ENCODE measurements at places on chromosomes 13 and 19.

GRCh38 chr19:38543807-38544568 is 73.8 kb downstream of the MAP4K1 start:
- no peak for DNase-seq

GRCh38 chr19:36331353-36332228 is 47.4 kb downstream of the ZFP14 start:
- peak; percentile 79 for DNase-seq

DNA sequence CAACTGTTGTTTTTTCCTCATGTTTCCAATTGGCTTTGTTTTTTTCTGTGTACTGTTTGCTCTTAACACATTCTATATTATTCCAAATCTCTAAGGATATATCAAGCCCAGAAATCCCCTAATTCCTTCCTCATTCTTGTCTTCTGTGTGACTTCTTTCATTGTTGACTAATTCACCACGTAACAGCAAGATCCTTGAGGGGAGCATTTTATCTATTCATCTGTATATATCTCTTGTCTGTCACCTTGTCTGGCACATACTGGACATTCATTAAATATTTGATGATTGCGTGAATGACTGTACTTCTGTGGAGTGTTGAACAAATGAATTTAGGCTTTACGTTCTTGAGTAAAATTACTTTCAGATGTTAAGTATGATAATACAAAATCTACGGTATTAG is 44.8 kb upstream of the OLFM4 start:
- no peak for DNase-seq

DNA sequence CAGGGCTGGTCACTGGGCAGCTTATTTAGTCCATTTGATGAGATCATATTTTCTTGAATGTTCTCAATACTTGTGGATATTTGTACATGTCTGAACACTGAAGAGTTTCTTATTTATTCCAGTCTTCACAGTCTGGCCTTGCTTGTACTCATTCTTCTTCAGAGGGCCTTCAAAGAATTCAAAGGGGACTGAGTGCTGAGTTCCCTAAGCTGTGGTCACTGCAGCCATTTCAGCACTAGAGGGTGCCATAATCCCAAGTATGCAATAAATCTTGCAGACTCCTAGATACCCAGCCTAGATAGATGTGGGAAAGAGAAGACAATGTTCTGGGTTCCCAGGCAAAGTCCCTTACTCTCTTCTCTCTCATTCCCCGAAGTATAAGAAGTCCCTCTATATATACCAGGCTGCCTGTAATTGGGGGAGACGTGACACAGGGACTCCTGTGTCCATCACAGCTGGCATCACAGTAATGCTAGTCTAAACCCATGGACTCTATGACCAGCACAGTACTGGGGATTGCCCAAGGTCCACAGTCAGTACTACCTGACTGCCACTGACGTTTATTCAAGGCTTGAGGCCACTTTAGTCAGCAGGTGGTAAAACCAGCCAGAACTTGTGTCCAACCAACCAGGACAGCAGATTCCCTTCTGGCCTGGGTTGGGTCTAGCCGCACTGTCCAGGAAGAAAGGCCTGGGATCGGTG is 8.9 kb upstream of the VN1R1 start:
- no peak for DNase-seq

DNA sequence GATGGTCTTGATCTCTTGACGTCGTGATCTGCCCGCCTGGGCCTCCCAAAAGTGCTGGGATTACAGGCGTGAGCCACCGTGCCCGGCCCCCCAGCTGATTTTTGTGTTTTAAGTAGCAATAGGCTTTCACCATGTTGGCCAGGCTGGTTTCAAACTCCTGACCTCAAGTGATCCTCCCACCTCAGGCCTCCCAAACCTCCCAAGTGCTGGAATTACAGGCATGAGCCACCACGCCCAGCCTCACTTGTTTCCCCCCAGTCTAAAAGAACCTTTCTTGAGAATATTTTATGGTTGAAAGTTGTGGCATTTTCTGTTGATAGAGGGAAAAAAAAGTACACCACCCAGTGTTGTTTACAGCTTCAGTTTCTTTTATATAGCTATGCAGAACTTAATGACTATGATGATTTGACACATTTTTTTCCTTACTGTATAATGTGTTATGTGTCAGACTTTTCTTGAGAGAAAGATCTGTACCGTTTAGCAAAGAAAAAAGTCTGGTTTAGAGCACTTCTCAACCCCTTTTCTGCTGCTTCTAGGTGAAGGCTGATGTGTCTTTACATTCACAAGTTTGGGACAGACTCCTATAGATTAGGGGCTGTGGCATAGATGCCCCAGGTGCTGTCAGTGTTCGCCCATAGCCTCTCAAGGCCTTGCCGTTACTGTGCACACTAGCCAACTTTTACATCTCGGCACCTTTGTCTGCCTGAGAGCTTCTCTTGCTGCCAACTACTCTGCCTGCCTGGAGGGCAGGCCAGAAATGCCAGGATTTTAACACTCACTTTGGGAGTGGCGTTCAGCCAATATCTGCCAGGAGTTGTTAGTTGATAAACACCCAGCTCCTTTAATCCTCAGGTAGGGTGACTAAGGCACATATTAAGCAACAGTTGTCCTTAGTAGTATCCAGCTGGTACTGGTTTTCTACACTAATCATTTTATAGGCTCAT is 33.0 kb downstream of the KCTD4 start:
- DNase-seq: peak; percentile 85

- DNase-seq: no peak
Observed at GRCh38 chr13:100245104-100245503, 156.2 kb downstream of the PCCA start.

DNA sequence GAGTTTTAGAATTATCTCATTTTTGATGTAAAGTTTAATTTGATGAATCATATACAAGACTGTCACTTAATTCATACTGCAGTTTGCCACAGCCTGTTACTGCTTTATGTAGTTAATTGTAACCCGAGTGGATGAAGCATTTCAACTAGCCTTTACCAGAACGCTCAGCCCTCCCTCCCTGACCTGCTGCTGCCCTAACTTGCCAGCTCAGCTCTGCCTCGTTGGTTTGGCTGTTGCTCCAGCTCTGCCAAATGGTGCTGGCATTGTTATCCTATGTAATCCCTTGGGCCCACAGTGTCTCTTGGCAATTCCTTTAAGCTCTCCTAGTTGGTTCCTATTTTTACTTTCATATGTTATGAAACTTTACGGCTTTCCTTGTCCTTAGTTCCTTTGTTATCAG is 113.3 kb downstream of the LMO7 start:
- no peak for DNase-seq

DNA sequence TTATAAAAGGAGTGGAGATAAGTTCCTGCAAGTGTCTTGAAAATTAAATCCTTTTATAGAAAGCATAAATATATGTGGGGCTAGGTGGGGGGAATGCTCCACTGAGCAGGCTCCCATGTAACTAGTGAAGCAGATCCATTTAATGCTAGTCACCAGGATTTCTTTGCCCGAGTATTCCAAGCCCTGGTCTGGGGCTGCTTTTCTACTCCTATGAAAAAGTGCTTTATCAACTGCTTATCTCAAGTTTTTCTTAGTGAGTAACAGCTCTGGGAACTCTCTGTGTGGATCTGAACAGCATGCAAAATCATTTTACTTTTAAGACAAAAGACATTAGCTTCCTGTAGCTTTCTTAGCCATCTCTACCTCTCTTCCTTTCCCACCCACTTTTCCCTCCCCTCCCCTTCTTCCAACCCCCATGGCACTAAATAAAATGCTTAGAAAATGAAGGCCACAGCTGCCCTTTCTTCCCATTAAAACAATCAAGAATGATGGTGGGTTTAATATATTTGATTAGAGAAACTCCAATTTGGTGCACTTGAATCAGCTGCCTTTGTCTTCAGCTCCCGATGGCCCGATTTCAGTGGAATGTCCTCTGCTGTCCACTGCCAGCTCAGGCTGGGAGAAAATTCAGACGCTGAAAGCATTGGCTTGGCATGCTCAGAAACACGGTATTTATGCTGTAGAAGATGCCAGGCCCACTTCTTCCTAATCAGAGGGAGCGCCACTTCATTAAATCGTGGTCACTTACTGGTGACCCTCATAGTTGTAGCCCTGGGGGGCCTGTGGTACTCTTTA is 475.1 kb downstream of the FOXO1 start:
- no peak for DNase-seq

DNA sequence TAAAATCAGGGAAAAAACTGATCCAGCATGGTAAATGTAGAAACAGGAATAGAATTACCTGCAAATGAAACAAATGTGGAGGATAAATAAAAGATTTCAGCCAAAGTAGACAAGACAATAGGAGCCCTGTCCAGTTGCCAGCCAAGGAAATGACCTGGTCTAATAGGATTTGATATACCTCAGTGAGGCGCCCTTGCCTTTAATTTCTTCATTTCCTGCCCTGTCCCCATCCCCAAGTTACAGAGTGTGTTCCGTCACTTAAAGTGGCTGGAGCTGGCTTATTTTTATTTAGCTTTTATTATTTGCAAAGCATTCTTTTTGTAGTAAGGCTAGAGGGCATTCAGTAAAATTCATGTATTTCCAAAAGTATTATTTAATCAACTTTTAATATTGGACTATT is 1022.0 kb downstream of the EFNB2 start:
- DNase-seq: no peak

DNA sequence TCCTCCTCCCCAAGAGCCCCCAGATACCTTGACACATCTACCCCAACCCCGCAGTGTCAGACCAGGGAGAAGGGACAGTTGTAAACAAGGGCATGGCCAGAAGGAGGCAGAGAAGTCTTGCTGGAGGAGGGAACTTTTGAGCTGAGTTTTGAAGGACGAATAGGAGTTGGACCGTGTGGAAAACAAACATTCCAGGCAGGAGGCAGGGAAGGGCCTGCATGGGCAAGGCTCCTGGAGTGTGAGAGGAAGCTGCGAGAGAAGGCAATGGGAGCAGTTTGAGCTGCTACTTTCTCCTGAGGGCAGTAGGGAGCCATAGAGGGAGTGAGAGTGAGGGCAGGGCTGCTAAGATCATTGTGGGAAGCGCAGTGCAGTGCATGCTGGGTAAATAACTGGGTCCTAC is 23.3 kb downstream of the IL12RB1 start:
- no peak for DNase-seq

- no peak for DNase-seq
Observed at GRCh38 chr13:36891752-36892151, 28.3 kb downstream of the SMAD9 start.

DNA sequence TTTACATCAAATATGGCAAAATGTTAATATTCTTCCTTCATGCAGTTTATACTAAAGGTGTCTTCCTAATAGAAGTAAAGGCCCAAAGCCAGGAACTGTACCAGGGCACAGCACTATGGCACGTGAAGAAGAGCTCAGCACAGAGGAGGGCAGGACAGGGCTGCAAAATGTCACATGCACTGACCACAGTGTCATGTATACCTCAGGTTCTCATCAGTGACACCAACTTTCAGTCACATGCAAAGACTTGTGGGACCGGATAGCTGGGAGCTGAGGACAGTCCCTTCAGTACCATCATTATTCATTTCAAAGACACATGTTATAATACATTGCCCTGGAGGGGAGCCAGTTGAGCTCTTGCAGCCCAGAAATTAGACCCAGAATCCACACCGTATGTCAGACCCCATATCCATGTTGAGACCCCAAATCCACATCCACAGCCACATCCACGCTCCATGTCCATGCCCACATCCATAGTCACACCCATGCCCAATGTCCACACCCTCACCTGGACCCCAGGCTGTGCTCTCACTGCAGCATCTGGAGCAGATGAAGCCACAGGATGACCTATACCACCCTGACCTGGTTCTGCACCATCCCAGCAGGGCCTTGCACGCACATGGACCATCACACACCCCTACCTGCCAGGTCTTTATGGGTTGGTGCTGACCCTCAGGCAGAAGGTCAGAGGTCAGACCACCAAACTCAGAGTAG is 111.8 kb downstream of the TUBA3C start:
- no peak for DNase-seq

DNA sequence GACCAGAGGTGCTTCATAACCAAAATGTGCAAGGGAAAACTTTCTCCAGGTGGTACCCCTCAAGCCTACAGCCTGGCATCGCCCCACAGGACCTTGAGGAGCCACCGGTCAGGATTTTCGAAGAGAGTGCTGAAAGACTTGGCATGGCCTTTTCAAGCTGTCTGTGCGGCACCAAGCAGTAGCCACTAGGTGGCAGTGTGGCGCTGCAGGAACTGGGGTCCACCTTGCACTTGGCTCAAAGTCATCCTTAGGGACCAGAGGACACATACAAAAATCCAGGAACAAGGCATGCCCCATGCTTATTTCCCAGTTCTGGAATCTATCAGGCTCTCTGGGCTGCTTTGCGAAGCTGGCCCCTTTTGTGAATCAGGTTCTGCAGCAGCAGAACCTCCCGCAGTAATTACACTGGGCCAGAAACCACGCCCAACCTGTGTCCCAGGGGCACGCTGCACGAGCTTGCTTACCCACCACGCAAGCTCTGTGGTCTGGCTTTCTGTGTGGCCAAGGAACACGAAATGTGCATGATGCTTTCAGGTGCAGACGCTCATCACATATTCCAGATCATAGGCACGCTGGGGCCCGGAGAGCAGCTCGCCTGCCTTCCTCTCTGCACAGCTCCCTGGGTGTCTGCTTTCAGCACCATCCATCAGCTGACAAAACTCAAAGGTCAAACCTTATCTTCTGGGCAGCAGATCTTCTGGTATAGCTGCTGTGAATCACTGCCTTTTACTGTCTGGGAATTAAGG is 87.2 kb downstream of the SLC7A1 start:
- peak; percentile 16 for DNase-seq

GRCh38 chr19:8815780-8816179 is 16.3 kb downstream of the ZNF558 start:
- no peak for DNase-seq

Measured in epithelial cell of proximal tubule (primary cell).